ENCODE measurements at places on chromosomes 7 and 10.

GRCh38 chr10:35422228-35422627, 85.9 kb downstream of the CCNY start:
- DNase-seq, result no peak

GRCh38 chr7:20539201-20539600, 76.3 kb upstream of the ABCB5 start:
- DNase-seq, result no peak

DNA sequence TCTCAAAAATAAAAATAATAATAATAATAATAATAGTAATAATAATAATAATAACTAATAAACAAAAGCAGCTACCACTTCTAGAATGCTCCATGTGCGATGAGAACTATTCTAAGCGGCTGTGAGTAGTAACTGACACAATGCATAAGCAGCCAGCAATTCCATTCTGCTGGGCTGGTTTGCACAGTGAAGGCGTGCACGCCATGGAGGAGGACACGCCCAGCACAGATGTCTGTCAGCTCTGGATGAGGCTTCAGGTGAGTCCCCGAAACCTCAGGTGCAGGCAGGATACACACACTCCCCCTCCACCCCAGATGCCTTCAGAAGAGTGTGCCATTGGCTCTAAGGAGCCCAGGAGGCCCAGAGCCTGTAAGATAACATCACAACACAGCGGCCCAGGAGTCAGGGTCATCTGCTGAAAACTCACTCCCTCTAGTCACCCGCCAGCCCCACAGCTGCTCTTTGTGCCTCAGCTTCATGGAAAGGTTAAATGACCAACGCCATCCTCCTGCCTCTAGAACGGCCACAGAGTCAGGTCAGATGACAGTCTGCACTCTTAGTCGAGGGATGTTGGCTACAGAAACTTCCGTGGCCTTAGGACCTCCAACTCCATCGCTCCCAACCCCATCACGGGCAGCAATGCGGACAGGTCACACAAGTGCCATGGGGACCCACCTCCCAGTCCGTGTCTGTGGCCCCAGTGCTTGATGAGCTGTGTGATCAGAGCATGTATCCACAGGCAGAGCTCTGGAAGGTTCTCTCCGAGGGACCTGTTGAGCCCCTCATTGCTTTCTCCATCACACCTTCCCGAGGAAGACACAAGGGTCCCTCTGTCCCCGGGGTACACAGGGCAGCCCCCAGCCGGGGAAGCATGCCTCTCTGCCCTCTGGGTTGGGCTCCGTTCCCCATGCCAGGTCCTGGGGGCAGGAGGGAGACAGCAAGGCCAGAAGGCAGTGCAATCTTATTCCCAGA, 103.9 kb downstream of the CTBP2 start:
- DNase-seq, result no peak

- no peak for DNase-seq
Measured at GRCh38 chr7:29613100-29613499, 49.5 kb downstream of the PRR15 start.

All from AG08395 (cell line).